ENCODE measurements at places on chromosomes 2 and 18.

GRCh38 chr2:7809640-7810039 is 872.2 kb upstream of the ID2 start:
- no peak for DNase-seq

DNA sequence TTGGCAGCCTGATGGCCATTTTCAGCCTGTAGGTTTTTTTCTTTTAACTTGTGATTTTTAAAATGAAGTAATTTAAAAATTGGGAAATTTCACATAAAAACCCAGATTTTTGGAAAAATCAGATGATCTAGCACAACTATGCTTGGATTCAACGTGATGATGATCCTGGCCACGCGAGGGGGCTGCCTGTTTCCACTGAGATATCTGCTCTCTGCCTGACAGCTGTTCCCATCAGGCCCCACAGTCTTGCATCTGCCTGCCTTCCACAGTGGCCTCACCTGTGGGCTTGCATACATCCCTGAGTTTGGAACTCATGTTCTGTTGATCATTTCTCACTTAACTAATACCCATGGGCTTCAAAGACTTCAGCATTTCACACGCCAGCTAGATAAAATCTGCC is 92.1 kb upstream of the FZD5 start:
- no peak for DNase-seq

DNA sequence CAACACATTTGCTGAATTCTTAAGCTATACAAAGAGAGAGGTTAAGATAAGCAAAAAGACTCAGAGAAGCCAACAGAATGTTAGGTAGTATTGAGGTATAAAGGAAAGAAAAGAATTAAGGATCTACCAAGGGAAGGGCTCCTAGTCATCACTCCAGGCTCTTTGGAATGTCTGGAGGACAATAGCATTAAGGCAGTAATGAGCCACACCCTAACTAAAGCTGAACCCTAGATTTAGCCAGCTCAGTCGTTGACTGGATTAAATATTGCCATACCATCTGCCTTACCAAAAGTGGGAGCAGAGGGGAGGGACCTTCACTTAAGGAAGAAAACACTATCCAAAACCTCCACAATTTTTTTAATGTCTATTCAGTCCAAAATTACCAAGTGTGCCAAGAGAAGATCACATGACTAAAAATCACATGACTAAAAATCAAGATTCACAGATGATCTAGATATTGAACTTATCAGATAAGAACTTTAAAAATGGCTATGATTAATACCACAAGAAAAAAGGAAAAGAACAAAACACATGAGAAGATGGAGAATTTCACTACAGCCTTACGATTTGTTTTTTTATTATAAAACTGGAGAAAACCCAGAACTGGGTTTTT is 59.7 kb downstream of the EXOC6B start:
- DNase-seq, result no peak

DNA sequence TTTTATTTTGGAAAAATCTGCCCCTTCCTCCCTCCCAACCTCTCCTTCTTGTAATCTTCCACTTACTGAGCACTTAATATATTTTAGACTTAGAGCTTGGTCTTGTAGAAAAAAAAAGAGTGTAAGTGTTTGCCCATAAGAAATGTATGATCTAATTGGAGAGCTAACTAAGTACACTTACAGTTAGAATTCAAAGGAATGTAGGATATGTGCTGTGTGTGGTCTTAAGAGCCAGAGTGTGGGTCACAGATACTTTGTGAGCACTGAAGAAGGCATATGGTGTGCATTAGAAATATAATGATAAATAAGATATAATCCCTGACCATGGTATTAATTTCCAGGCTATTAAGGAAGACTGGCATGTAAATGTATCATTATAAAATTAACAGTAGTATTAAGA is 91.8 kb upstream of the ZNF521 start:
- no peak for DNase-seq

DNA sequence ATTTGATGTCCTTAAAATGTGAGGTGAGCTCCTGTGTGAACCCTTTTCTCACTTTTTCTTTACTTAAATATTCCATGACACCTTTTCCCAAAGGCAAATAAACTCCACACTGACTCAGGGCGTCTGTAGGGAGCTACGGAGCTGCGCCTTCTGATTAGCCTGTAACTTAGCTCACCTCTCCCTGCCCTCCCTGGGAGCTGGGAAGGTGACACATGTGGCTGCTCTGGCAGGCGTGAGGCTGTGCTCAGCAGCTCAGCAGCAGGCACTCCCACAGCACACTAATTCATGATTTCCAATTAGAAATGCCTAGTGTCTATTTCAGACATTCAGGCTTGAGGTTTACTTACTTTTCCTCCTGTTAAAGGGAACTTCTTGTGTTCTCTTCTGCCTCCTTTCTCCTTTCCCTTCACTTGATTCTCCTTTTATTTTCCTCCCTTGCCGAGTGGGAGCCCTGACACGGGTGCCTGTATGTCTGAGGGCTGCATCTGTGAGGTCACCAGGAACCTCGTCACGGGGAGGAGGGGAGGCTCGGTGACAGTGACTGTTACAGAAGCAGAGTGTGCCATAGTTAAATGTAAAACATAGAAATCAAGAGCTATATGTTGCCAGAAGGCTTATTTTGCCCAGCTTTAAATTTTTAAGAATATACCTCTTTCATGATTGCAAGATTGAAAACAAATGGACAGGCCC is 437.1 kb downstream of the DCDC2C start:
- DNase-seq, result no peak

DNA sequence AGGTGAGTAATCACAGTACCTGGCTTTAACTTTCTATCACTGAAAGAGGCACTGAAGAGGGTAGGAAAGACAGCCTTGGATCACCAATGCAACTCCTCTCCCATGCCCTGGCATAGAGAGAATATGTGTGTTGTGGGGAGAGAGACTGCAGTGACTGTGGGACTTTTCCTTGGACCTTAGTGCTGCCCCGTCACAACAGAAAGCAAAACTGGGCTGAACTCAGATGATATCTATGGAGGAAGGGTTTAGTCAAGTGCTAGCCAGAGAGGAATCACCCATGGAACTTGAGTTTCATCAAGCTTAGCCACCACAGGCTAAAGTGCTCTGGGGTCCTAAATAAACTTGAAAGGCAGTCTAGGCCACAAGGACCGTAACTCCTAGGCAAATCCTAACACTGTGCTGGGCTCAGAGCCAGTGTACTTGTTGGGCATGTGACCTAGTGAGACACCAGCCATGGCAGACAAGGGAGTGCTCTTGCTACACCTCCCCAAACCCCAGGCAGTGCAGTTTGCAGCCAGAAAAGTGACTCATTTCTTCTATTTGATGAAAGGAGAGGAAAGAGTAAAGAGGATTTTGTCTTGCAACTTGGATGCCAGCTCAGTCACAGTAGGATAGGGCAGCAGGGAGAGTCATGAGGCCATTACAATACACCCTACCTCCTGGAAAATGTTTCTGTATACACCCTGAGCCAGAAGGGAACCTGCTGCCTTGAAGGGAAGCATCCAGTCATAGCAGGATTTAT is 105.8 kb upstream of the SPOPL start:
- peak; percentile 47 for DNase-seq

GRCh38 chr18:54127759-54128378 is 96.6 kb downstream of the MBD2 start:
- DNase-seq, result no peak
